Diencephalon (tissue), 1 donor: ENCODE measurements at places on chromosomes 4 and X. TPM values are rescaled to one million over a fixed set of nuclear protein-coding genes. Genes with fewer than 3 reads are reported as not detected.

Gene DRD5
- total RNA-seq, result 3.0 TPM

Gene SSX3
- total RNA-seq, result not detected

Gene PAGE2B
- total RNA-seq, result not detected

Gene CYBB
- 19.6 TPM for total RNA-seq

Gene TLR6
- 4.6 TPM for total RNA-seq

Gene SYTL4
- 2.3 TPM for total RNA-seq

Gene RBBP7
- 99.7 TPM for total RNA-seq

Gene TRPC5OS
- 0.23 TPM for total RNA-seq
